ENCODE measurements at places on chromosomes 16 and 17.

DNA sequence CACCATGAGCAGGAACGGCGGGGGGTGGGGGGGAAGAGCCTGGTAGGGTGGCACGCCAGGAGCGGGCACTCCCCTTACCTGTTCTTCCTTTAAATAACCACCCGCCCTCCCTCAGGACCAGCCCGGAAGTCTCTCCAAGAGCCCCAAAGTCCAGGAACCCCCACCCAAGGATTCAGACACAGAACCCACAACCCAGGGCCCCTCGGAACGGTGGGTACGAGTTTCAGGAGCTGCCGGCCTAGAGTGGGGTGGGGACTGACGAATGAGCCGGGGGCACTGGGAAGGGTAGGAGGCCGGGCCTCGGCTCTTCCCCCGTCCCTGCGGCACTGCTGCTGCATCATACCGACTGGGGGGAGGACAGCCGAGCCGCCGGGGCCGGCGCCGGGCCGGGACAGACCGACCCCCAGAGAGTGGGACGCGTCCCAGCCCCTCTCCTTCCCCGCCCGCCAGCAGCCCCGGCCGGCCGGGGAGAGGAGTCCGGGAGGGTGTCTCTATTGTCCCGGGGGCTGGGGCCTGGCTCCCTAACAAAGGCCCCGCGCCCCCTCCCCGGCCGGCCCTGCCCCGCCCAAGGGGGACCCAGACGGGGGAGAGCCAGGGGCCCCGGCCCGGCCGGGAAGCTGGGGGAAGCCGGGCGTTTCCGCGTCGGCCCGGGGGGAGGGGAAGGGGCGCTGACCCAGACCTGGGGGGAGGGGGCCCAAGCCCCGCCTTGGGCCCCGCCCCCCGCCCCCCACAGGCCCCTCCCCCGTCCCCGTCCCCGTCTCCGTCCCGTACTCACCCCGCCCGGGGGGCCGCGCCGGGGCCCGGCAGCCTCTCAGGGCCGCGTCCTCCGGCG lies 747 bp downstream of the ATXN7L3 start:
- DNase-seq = no peak

- DNase-seq = peak; percentile 100
Measured at GRCh38 chr16:88924834-88925539, 52.0 kb downstream of the CBFA2T3 start.

GRCh38 chr16:6160871-6161270 lies 1063.3 kb upstream of the EEF2KMT start:
- DNase-seq = no peak

DNA sequence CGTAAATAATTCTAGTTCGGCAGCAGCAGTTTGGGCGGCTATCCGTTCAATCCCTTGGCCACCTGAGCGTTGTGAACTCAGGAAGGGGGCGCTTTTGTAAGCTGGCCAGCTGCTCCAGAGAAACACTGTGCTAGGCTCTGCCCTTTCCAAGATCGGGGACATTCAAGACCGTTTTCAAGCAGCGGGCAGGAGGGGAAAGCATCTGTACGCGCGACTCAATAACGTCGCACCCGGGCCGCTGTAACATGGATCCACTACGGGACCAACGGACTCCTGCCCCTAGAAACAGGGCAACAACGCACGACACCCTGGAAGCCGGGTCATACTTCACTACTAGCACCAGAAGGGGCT lies 463 bp downstream of the TOP2A start:
- no peak for DNase-seq

- no peak for DNase-seq
Measured at GRCh38 chr17:45073414-45074070, 12.4 kb downstream of the NMT1 start.

- DNase-seq = peak; percentile 19
Measured at GRCh38 chr16:79334127-79334526, 266.4 kb downstream of the MAF start.

- DNase-seq = peak; percentile 90
Measured at GRCh38 chr17:57783338-57783742, 38.2 kb upstream of the CCDC182 start.

- DNase-seq = no peak
Measured at GRCh38 chr16:55976815-55977214, 101.6 kb upstream of the CES5A start.

DNA sequence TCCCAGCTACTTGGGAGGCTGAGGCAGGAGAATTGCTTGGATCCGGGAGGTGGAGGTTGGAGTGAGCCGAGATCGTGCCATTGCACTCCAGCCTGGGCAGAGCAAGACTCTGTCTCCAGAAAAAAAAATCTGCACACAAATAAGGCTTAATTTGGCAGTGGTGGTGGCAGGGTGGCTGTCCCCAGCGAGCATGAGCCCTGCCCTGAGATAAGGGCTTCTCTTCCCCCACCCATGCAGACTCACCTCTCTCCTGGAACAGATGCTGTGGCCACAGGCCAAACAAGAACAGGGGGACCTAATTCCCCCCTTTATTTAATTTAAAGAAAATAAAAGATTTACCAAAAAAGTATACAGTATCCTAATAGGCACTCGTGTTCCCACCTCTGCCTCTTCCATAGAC lies 157.2 kb downstream of the RAB11FIP4 start:
- DNase-seq = no peak

- no peak for DNase-seq
Measured at GRCh38 chr16:56825826-56826225, 39.2 kb upstream of the SLC12A3 start.

GRCh38 chr17:34930283-34930682 lies 31.0 kb downstream of the CCT6B start:
- no peak for DNase-seq

DNA sequence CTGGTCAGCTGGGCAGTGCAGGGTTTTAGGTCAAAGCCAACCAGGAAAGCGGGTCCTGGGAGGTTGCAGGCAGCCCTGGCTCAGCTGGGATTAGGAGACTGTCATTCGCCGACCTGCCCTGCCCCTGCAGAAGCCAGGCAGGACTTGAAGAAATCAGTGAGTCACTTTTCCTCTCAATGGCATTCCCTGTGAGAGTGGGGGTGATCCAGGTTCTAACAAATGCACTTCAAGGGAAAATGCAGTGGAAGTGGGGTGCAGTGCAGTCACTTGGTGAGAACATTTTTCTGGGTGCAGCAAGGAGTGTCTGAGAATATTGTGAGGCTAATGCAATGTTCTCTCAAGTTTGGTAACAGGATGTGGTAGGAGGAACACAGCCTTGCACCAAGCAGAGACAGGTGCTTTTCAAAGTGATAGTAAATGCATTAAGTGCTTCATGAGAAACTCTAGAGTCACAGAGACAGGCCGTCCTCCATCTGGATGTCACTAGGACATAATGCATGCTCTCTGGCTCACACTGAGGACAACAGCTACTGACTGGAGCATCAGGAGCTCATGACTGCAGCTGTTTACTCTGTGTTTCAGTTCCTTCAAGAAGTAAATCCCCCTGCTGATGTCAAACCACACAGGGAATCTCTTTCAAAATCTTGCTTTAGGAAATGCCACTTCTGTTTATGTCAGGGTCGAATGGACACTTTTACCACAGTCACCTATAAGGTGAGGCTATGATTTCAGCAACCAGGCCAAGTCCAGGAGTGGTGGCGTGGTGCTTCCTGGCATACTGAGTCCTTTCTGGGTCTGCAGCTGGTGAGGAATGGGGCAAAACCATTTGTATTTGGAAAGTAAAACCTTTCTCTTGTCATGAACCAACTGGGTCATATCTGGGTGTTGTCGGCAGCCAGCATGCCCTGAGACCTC lies 16.7 kb downstream of the CDK5R1 start:
- peak; percentile 56 for DNase-seq

- no peak for DNase-seq
Measured at GRCh38 chr17:77792626-77793025, 165.9 kb upstream of the TNRC6C start.

GRCh38 chr16:10356870-10357842 lies 28.7 kb upstream of the ATF7IP2 start:
- no peak for DNase-seq

GRCh38 chr17:74639704-74640151 lies 16.2 kb upstream of the CD300E start:
- no peak for DNase-seq

DNA sequence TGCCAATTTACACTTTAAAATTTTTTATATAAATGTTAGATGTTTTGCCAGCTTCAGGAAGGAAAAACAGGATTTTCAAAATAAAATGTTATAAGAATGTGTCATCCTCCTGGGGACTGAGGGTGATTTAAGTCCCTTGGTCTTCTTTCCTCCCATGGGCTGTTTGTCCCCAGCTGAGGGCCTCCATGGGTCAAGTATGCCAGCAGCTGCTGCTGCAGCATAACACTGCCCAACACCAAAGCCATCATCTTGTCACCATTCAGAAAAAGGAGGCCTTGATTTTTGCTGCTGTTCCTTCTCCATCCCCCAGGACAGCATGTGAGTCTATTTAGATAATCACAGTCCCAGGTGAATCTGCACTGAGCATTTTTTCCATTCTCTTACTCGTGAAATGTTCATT lies 188.5 kb downstream of the LGALS9B start:
- DNase-seq = no peak

- peak; percentile 72 for DNase-seq
Measured at GRCh38 chr16:2468233-2468724, 2.8 kb upstream of the NTN3 start.

DNA sequence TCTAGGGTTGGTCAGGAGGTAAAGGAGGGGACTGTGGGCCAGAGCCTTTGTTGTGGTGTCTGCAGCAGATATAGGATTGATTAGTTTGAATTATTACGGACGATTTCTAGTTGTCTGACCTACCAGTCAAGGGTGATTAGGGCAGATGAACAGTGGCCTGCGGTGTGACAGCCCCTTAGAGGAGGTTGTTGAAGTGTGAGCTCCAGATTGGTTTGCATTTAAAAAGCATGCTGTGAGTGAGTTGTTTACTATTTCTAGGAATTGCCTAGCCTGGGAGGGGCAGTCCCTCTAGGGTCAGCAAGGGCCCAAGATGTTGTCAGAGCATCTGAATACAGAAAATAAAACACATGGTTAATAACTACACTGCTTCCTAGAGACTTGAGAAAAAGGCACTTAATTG lies 108.8 kb downstream of the ARHGAP44 start:
- DNase-seq = no peak

- DNase-seq = no peak
Measured at GRCh38 chr16:46638947-46639925, 18.1 kb upstream of the SHCBP1 start.

DNA sequence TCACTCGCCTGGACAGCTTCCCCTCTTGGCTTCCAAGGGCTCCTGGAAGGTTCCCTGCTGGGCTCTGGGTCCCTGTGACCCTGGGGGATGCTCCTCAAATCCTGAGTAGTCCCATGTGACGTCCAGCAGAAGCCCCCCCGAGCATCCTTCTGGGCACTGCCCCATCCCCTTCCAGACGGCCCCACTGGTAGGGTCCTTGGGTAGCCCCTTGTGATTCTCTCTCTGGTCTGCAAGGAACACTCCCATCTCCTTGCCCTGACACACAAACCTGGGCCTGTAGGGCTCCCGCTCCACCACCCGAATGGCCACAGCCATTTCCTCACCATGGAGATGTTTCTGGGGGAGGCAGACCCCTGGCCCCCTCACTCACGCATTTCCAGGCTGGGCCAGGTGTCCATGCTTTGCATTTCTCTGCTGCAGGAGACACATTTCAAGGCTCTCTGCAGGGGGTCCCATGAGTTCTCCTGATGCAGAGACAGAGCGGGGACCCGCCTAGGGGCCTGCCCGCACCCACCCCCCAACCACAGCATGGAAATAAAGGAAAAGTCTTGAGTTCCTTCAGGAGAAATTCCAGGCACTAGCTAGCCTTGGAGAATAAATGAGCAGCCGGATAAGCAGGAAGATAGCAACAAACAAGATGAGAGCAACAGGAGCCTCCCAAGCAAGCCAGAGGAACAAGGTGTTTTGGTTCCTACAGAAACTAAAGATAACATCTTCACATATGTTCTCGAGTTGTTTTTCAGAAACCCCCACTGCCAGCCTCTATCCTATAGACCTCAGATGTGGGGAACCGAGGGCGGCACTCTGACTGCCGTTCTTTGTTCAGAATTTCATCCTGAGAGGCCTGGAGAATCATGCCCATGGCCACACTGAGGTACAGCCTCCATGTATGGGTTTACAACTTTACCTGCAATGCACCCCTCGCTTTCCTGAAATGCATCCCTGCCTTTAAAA lies 128.8 kb downstream of the MGAT5B start:
- DNase-seq = no peak

- no peak for DNase-seq
Measured at GRCh38 chr17:4747847-4748246, 8.1 kb upstream of the CXCL16 start.

- no peak for DNase-seq
Measured at GRCh38 chr17:17727111-17727659, 45.9 kb downstream of the RAI1 start.

GRCh38 chr17:74407384-74407783 lies 24.5 kb upstream of the GPRC5C start:
- DNase-seq = no peak

DNA sequence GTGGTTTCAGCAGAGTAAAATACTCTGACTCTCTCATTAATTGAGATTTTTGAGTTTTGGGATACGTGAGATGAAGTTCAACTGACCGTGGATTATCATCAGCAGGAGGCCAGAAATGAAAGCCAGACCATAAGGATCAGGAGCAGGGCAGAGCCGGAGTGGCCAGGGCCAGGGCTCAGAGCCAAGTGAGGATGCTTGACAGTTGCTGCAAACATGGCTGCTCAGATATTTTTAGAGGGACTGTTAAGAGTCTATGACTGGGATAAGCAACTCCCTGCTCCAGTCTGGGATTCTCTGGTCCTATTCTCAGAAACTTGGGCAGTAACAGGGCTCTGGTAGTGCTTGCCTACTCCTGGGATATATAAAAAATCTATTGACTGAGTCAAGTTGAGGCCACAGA lies 17.6 kb upstream of the CDH13 start:
- no peak for DNase-seq

DNA sequence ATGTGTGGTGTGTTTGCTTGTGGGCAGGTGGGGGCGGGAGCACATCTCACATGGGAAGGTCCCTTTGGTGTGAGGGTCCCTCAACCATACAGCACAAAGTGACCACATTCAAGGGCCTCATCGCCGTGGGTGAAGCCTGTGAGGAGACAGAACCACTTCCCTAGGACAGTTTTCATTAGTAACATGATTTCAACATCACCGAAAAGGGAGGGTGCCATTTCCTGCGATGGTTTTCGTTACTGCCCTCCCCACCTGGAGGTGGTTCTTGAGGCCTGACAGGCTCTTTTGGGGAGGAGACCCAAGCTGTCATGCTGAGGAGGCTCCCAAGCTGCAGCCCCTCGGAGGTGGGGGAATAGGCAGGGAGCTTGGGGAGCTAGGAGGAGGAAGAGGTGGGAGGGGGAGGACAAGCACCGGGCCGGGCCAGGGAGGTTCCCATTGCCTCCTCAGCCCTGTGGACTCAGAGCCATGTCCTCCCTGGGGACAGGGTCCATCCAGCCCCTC lies 9.5 kb downstream of the CD300LB start:
- DNase-seq = no peak
